ENCODE measurements at places on chromosomes 3 and 15.

- DNase-seq = no peak
Observed at GRCh38 chr15:66044837-66045236, 175.5 kb downstream of the RAB11A start.

- peak; percentile 91 for DNase-seq
Observed at GRCh38 chr3:49020330-49021212, 1.4 kb upstream of the NDUFAF3 start.

DNA sequence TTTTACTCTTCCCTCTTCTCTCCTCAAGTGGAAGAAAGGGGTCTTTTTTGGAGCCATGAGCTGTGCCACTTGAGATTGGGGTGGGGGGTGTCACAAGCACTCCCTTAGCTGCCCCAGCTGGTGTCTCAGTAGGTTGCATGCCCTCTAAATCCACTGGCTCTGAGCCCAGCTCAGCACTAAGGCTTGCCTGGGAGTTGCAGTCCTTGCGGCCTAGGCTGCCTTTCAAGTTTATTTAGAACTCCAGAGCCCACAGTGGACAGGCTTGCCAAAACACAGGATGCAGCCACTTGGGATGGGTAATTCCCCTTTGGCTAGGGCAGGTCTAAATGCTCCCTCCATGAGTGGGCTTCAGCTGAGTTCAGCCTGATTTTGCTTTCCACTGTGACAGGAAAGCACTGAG, 24.7 kb downstream of the C3orf20 start:
- no peak for DNase-seq

DNA sequence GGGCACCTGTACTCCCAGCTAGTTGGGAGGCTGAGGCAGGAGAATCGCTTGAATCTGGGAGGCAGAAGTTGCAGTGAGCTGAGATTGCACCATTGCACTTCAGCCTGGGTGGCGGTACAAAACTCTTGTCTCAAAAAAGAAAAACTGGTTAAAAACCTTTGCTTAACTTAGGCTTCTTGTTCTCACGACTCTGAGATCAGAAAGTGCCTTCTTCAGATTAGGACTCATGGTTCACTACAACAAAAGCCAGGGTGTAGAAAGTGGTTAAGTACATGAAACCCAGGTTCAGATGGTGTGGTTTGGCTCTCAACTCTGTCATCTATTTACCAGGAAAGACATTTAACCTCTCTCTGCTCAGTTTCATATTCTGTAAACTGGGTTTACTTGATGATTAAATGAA, 168.4 kb downstream of the TUSC7 start:
- no peak for DNase-seq

DNA sequence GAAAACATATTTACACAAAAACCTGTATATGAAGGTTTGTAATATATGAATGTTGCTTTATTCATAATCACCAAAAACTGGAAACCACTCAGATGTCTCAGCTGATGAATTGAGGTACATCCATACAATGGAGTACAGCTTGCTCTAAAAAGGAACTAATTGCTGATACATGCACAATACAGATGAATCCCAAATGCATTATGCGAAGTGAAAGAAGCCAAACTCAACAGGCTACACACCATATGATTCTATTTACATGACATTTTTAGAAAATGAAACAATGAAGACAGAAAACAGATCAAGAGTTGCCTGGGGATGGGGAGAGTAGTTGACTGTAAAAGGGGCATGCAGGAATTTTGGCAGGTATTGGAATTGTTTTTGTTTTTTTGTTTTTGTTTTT, 95.5 kb downstream of the IQCH start:
- no peak for DNase-seq

DNA sequence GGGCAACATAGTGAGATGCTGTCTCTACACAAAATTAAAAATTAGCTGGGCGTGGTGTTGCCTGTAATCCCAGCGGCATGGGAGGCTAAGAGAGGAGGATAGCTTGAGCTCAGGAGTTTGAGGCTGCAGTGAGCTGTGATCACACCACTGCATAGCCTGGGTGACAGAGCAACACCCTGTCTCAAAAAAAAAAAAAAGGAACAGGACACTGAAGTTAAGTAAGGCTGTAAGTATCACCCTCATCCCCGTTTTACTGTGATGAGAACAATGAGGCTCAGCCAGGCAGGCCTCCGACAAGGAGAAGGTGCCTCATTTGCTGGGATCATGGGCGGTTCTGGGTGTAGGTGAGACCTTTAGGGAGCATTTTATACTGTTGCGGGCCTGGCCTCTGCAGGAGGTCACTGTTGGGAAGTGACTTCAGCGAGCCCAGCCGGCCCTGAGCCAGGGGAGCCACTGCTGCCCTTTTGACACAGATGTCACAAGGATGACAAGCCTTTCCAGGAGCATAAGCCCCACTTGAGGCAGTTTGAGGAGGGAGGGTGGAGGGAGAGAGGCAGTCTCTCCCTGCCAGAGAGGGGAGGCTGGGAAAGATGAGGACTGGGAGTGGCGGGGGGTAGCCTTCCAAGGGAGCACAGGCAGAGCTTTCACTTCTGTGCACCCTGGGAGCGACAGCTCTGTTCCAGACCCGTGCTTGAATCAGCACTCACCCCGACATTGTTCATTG, 30.8 kb downstream of the IRAK2 start:
- no peak for DNase-seq

GRCh38 chr3:195270079-195270816, 711 bp downstream of the XXYLT1 start:
- DNase-seq = no peak

DNA sequence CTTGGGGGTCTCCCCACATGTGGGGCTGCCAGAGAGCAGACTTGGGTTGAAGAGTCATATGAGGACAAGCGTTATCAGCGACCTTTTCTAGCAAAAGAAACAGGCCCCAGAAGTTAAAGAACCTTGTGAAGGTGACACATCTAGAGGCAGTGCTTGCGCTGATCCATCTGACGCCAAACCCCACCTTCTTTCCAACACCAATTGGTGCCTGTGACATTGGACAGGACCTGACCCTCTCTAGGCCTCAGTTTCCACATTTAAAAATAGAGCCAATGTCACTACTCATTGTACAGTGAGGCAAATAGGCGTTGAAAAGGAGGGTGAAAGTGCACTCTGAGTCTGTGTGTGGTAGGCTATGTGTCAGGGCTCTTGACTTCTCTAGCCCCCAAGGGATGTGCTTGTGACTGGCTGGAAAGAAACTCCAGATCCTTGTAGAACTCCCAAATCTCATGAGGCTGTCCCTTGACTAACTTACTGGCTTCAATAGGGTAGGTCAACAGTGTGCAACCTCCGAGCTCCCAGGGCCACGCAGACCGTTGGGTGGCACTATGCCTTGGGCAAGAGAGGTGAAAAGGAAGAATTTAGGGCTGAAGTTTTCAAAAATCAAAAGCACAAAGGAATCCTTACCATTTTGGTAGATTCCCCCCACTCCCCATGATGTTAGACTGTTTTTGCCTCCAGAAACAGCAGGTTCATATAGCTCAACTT, 666 bp upstream of the FAM219B start:
- no peak for DNase-seq

DNA sequence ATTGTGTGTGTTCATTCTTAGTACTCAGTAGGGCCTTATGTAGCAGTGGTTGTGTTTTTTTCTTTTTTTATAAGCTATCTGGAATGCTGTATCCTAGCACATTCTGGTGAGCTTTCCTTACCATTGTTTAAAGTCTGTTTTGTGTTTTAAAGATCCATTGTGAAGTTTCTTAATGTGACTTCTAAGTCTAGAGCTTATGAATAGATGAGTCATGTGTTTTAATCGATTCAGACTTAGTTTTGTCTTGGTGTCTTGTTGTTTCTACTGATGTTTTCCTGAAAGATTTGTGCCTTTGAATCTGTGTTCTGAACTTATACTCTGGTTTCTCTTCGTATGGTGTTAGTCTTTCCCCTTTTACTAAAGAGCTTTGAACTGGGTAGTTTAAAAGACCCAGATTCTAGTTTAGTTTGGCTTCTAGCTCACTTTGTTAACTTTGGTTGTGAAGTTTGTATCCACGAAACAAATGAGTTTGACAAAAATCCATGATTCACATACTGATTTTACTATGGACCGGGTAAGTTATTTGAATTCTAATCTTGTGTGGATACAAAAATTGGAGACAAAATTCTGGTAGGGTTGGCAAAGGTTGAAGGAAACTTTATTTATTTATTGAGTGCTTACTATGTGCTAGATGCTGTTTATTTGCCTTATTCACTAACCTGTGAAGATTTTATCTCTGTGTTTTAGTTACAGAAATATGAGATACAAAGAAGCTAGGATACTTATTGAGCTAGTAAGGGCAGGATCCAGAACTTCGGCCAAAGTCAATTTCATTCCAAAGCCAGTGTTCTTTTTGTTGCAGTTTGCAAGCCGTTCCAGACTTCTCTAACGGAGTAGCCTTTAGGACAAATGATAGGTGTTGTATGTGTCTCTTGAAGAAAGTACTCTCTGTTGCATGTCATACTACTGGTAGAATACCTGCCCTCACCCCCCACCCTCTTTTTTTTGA, 24.8 kb downstream of the AKAP13 start:
- DNase-seq = no peak

- DNase-seq = no peak
Observed at GRCh38 chr3:168738527-168739325, 643.0 kb upstream of the GOLIM4 start.

GRCh38 chr15:25246641-25247406, 192.0 kb downstream of the UBE3A start:
- no peak for DNase-seq

- no peak for DNase-seq
Observed at GRCh38 chr15:25695875-25696760, 167.0 kb downstream of the ATP10A start.

- DNase-seq = no peak
Observed at GRCh38 chr3:186514296-186515002, 29.7 kb downstream of the CRYGS start.

GRCh38 chr3:45841420-45841756, 531 bp downstream of the LZTFL1 start:
- peak; percentile 51 for DNase-seq

DNA sequence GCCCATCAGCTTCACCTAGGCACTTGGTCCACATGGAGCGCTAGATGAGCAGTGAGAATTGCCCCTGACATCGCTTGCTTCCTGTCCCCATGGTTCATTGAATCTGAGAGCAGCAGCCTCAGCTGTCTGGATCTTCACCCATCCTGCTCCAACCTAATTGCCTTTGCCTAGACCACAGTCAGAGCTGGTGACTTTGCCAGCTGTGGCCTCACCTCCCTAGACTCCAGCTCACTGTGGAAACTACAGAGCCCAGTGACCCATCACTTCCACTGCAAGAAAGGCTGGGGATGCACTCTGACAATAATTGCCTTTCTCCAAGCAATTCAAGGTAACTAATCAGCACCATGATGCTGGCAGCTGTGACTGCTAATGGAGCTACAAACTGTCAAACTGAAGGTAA, 30.6 kb upstream of the SLC6A1 start:
- DNase-seq = no peak

- no peak for DNase-seq
Observed at GRCh38 chr15:62163397-62164013, 1.6 kb downstream of the C2CD4B start.

DNA sequence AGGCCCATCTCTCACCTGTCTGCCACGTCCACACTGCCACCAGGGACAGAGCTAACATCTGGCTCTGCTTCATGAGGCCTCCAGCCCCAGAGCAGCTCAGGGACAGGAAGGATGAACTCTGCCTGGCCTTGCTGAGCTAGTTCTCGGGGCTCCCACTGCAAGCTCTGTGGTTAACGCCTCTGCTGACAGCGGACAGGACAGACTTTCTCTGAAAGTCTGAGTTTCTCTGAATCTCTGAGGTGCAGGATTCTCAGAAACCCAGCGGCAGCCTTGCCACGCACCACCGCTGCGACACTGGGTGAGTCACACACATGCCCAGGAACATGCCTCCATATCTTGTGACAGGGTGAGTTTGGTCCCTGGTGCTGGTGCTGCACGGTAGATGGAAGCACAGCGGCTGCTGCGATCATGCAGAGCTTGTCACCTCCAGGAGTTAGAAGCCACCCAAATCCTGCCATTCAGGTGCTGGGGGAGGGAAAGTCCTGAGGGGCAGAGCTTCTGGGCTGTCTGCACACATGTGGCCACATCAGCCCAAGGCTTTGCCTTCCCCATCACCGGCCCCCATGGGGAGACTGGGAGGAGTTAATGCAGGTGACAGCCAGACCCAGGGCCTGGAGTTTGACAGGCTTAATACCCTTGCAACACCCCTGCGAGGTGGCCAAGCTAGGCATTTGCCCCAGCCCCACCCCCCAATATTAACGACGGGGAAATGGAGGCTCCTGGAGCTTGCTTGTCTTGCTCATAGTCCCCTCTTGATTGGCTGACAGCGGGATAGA, 267.0 kb downstream of the PLCL2 start:
- peak; percentile 82 for DNase-seq

All from bone marrow (tissue), 2 donors.